ENCODE measurements at places on chromosomes 2 and 18. TPM values are rescaled to one million over a fixed set of nuclear protein-coding genes. Genes with fewer than 3 reads are reported as not detected.

GRCh38 chr18:36692371-36692770, 136.4 kb downstream of the TPGS2 start:
- no peak for DNase-seq

DNA sequence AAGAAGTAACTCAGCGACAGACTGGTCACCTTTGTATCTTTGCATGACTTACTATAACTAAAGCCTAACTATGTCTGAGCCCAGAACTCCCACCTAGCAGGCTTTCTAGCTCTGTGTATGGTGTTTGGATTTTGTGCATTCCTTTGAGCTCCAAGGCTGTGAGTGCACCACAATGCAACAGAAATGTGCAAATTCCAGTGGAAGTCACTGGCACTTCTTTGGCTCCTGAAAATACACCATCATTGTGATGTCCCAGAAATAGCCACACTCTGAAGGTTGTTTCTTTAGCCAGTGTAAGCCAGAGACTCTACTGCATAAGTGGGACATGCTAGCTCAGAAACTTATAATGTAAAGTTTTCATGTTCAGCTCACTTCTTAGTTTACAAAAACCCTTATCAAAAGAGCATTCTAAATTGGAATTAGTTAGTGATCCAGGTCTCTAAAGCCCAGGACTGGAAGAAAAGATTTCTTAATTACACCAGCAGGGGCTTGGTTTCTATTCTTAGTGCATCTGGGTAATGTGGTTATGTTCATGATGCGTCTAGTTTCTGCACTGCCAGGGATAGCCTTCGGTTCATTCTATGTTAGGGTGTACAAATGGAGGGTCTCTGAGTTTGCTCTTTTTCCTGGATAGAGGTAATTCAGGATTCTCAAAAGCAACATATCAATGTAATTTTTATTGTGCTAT, 1239.5 kb upstream of the ZEB2 start:
- DNase-seq: no peak

- no peak for DNase-seq
Observed at GRCh38 chr18:44816477-44816876, 135.8 kb downstream of the SETBP1 start.

- no peak for DNase-seq
Observed at GRCh38 chr2:10500601-10501361, 52.7 kb upstream of the ODC1 start.

GRCh38 chr2:20844246-20844645, 21.3 kb upstream of the LDAH start:
- DNase-seq: no peak

- no peak for DNase-seq
Observed at GRCh38 chr2:58032016-58032763, 14.4 kb upstream of the VRK2 start.

DNA sequence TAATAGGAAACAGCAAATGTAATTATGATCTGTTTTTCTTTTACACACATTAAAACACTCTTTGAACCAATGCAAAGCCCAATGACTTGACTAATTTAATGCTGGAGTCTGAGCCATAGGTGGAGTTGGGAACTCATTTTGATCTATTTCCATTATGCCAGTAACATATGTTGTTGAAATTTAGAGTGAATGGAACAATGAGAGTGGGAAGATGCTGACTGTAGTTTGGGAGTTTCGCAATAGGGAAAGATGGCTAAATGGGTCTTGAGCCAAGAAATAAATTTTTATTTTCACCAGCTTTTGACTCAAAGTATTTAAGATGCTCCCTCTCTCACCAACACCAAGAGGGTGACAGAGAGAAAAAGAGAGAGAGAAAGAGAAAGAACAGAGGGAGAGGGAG, 246.7 kb downstream of the DLGAP1 start:
- no peak for DNase-seq

DNA sequence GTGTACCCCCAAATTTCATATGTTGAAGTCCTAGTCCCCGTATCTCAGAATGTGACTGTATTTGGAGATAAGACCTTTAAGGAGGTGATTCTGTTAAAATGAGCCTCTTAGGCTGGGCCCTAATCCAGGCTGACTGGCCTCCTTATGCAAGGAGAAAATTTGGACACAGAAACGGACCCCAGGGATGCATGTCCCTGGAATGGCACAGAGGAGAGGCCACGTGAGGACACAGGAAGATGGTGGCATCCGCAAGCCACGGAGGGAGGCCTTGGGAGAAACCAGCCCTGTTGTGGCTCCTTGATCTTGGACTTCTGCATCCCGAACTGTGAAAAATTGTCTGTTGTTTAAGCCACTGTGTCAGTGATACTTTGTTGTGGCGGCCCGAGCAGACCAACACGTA, 150.7 kb downstream of the COL4A4 start:
- no peak for DNase-seq

The TANC1 gene
- total RNA-seq: 51.0 TPM

Measured in sigmoid colon (tissue), 7 donors.